ENCODE measurements at places on chromosomes 6 and 20. TPM values are rescaled to one million over a fixed set of nuclear protein-coding genes. Genes with fewer than 3 reads are reported as not detected.

GRCh38 chr6:150195996-150196417, 53.2 kb downstream of the PPP1R14C start:
- no peak for DNase-seq

DNA sequence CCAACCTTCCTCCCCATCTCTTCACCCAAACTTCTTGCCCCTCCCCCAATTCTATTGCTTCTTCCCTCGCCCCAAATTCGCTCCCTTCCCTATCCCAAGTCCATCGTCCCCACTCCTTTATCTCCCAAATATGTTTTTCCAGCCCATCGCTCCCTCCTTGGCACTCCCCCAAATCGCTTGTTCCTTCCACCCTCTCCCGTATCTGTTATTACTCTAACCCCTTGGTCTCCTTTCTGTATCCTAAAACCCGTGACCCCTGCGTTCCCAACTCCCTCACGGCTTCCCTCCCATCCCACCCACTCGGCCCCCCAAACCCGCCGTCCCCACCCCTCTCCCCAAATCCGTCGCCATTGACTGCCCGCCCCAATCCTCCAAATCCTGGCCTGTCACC, 584 bp downstream of the MTCH1 start:
- no peak for DNase-seq

DNA sequence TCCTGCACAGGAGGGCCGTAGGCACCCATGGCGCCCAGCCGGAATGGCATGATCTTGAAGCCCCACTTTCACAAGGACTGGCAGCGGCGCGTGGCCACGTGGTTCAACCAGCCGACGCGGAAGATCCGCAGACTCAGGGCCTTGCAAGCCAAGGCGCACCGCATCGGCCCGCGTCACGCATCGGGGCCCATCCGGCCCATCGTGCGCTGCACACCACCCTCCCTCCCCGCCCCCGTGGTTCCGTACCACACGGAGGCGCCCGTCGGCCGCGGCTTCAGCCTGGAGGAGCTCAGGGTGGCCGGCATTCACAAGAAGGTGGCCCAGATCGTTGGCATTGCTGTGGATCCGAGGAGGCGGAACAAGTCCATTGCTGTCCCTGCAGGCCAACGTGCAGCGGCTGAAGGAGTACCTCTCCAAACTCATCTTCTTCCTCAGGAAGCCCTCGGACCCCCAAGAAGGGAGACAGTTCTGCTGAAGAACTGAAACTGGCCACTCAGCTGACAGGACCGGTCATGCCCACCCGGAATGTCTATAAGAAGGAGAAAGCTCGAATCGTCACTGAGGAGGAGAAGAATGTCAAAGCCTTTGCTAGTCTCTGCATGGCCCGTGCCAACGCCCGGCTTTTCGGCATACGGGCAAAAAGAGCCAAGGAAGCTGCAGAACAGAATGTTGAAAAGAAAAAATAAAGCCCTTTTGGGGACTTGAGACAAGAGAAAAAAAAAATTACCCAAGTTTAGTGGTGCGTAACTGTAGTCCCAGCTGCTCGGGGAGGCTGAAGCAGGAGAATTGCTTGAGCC, 9.9 kb upstream of the NCOA5 start:
- DNase-seq, result no peak

DNA sequence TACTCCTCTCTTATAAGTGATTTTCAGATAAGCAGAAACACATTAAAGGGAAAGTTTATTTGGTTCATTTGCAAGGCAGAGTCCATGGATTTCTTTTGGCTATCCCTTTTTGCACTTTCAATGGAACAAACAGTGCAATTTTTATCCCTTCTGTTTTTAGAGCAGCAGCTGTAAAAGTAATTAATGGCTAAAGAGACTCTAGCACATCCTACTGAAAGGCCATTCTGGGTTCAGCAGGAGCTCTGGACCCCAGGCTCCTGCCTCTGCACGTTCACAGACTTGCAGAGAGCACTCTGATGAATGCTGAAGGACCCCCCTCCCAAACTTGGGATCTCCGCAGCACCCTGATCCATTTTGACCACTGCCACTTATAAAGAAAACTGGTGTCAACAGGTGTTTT, 40.3 kb upstream of the PDE7B start:
- DNase-seq, result no peak

GRCh38 chr6:142860498-142860897, 84.5 kb downstream of the HIVEP2 start:
- no peak for DNase-seq

- DNase-seq, result no peak
Observed at GRCh38 chr6:128696691-128697689, 176.6 kb upstream of the PTPRK start.

DNA sequence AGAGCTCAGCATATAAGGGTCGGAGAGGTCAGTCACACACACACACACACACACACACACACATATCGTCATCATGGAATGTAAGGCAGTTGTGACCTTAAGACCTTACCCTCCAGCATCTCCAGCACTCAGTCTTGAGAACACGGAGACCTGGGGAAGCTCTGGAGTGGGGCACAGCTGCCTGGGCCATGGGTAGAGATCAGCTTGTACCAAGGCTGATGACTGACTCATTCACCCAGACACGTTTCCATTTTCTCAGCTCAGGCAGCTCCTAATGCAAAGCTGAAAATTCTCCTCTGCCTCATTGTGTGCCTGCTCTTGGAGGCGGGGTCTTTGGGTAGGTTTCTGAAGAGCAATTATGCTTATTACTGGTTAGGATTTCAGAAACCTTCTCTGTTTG, 38.3 kb upstream of the PDYN start:
- DNase-seq, result no peak

DNA sequence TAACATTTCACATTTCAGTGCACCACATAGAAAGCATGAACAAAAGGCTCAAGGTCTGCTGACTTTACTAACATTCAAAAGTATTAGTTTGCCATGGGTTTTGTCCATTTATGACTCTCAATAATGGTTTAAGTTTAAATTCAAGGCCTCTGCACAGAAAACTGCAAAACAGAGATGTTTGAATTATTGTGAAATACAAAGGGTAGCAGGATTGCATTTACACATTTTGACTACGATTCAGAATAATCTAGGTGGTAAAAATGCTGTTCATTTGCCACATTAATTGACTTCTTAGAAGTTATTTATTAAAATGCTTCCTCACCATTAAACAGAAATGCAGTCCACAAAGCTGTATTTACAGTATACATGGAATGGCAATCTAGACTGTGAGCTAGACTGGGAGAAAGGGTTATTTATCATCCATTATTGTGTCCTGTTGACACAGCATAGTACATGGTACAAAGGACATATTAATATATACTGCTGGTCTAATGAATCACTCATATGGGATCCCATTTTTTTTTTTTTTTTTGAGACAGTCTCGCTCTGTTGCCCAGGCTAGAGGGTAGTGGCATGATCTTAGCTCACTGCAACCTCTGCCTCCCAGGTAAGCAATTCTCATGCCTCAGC, 18.0 kb downstream of the USP49 start:
- DNase-seq, result no peak

The UNC93A gene
- total RNA-seq, result not detected

The SIGLEC1 gene
- total RNA-seq, result not detected

The CRISP2 gene
- not detected for total RNA-seq

The C2 gene
- total RNA-seq, result 9.4 TPM

The RPS10 gene
- 2,553 TPM for total RNA-seq

The BMP2 gene
- 0.26 TPM for total RNA-seq

Data from SK-MEL-5 (cell line).